ENCODE measurements at places on chromosomes 3 and 15.

DNA sequence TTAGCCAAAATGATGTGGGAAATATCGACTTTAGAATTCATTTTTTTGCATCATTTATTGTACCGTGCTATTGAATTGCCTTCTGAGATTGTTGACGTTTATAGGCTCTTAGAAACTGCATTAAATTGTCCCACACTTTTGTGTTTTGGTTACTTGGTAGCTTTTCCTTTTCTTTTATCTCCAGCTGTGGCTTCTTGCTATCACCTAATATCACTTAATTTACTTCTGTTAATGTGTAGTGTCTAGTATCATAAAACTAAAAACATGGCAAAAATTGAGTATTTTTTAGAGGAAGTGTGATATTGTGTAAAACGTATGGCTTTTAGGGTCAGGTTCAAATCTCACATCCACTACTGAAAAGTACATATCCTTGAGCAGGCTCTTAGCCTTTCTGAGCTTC, 11.2 kb downstream of the TMOD3 start:
- no peak for DNase-seq

GRCh38 chr15:25789211-25789610, 73.9 kb downstream of the ATP10A start:
- DNase-seq: no peak

DNA sequence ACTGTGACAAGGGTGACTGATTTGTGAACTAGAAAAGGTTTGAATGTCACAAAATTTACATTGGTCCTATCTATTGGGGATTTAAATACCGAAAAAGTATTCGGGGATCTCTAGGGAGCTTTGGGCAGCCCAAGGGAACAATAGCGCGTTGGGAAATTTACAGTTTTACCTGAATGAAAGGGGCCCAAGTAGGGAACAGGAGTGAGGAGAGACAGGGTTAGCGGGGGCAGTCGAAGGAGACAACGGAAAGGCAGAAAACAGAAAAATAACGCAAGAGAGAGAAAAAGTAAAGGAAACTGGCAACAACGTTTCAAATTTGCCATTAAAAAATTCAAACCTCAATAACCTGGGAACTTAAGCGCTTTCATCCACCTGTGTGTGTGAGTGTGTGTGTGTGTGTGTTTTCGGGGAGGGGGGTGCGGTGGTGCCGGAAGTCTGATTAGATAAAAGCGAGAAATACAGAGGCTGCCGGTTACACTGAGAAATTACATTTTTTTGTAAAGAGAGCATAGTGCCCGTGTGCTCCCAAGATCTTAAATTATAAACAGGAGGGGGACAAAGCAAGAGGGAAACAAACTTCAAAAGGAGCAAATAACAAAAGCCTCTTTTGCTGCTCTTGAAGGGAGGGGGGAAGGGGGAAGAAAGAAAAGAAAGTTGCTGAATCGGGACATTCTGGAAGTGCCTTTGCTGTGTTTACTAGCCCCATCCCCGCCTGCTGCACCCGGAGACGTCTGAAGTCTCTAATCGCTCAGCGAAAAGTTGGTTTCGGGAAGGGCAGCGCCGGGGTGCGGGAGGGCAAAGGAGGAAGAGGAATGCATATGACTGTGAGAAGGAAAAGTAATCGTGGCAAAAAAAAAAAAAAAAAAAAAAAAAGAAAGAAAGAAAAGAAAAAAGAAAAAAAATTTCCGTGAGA, 721 bp upstream of the ZIC1 start:
- no peak for DNase-seq

- DNase-seq: no peak
Measured at GRCh38 chr15:33567652-33568051, 256.9 kb downstream of the RYR3 start.

DNA sequence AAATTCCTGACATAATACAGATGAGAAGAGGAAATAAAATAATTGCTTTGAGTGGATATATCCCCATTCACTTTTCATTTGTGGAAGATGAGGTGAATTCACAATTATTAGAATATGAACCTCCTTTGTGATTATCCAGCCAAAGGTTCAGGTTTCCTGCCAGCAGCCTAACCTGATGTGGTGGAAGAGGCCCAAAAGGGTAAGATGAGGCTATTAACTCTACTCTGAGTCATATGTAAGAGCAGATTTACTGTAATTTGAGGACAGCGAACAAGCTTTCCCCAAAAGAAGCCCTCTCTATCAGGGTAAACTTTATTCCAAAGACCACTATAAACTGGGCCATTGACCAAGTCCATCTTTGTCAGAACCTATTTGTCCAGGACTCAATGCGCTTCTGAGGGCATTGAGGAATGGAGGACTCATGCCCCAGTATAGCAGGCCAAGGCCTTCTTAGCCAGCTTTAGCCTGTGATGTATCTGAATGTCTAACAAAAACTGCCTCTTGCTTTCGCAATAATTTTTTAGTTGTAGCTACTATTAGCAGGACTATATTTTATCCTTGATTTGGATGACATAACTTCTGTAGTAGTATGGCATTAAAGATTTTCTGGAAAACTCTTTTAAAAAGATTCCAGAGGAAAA, 91.1 kb upstream of the ARL6 start:
- DNase-seq: no peak
